Regular cardiac myocyte (primary cell): ENCODE measurements at places on chromosomes 2 and 18. TPM values are rescaled to one million over a fixed set of nuclear protein-coding genes. Genes with fewer than 3 reads are reported as not detected.

RIT2 gene
- not detected in 2 replicates for total RNA-seq

ERICH2 gene
- total RNA-seq, result not detected in 2 replicates

DSC3 gene
- under 0.01 and 0.19 TPM in 2 replicates for total RNA-seq

CYP26B1 gene
- 0.19 and 0.85 TPM in 2 replicates for total RNA-seq

C2orf81 gene
- total RNA-seq, result 0.58 and 1.1 TPM in 2 replicates

CCL20 gene
- 1.3 and 57.5 TPM in 2 replicates for total RNA-seq
